CD4-positive, alpha-beta T cell treated with Interleukin-15 for 4 hours (primary cell): ENCODE measurements at places on chromosomes 11 and 22.

- DNase-seq = peak; percentile 53
Observed at GRCh38 chr11:86818462-86819192, 18.3 kb downstream of the PRSS23 start.

- peak; percentile 60 for DNase-seq
Observed at GRCh38 chr22:50481440-50482106, at the start of gene ADM2. Gene ADM2 (plus strand): TSS chr22:50481543. CDS start chr22:50481848, 305 bp downstream.

DNA sequence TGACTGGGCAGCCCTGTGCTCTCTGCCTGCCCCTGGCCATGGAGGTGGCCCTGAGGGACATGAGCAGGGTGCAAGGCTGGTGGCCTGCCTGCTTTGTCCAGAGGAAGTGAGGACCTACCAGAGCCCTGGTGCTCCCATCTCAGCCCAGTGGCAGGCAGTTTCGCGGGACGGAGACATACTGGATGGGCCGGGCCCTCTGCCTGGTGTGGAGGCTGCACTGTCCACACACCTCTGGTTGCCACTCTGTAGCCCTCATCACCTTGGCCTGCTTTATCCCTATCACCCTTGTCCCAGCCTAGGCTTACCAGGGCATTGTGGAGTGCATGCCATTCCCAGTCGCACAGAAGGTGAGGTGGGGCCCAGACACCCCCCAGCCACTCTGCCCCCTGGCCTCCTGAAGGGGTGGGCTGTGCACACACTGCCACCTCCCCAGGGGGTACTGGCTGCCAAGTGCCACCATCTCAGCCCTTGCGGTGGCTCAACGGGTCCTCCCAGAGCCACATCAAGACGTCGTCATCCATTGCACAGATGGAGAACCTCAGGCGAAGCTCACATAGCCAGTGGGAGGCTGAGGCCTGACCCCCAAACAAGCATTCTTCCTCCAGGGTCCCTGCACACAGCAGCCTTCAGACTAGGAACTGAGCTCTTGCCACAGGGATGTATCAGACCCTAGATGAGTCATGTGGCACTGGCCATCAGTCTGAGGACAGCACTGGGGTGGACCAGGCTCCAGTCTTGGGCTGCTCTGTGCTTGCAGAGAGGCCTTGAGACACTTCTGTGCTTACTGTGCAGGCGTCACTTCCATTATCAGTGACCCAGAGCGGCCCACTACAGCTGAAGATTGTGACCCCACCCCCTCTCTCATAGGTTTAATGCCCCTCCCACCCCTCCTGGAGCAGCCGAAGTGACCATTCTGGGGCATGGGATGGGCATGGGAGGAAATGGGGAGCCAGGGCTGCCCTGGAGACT, 176.1 kb downstream of the IGLL1 start:
- DNase-seq = no peak

- no peak for DNase-seq
Observed at GRCh38 chr11:61588728-61589191, 7.9 kb upstream of the SYT7 start.

GRCh38 chr11:45538939-45539338, 126.5 kb downstream of the CHST1 start:
- DNase-seq = no peak

- no peak for DNase-seq
Observed at GRCh38 chr11:17169876-17170275, 37.9 kb downstream of the PIK3C2A start.

- no peak for DNase-seq
Observed at GRCh38 chr22:50059881-50060262, 1.8 kb upstream of the TTLL8 start.

DNA sequence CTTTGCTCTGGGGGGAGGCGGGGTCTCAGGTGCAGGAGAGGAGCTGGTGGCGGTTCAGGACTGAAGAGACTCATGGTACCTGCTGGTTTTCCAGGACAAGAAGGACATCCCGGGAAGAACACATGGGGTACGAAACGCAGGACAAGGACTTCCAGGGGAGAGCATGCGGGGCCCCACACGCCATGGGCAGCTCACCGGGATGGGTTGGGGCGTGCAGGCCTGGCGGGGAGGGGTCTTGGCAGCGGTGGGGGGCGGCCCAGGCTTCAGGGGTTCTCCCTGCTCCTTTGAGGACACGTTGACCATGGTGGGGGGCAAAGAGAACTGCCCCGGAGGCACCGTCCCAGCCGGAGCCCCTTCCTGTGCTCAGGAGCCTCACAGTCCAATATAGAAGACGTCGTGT, 673.2 kb downstream of the BRD1 start:
- no peak for DNase-seq

GRCh38 chr22:48154169-48154942, 1391.9 kb downstream of the TBC1D22A start:
- no peak for DNase-seq

DNA sequence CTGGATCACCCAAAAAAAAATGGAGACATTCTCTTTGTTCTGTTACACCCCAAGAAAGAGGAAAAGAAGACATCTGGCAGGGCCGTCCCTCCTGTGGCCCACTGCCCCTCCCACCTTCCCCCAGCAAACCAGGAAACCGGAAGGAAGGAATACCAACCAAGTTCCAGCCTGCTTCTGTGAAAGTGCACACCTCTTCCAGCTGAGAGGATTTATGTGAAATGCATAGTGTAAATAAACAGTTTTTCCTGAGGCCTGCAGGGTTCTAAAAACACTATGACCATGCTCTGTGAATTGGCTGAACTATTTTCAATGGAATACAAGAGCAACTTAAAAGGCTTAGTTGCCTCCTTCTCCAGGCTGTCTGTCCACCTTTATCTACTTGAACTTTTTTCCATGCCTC, 50.0 kb upstream of the CHST1 start:
- DNase-seq = no peak

DNA sequence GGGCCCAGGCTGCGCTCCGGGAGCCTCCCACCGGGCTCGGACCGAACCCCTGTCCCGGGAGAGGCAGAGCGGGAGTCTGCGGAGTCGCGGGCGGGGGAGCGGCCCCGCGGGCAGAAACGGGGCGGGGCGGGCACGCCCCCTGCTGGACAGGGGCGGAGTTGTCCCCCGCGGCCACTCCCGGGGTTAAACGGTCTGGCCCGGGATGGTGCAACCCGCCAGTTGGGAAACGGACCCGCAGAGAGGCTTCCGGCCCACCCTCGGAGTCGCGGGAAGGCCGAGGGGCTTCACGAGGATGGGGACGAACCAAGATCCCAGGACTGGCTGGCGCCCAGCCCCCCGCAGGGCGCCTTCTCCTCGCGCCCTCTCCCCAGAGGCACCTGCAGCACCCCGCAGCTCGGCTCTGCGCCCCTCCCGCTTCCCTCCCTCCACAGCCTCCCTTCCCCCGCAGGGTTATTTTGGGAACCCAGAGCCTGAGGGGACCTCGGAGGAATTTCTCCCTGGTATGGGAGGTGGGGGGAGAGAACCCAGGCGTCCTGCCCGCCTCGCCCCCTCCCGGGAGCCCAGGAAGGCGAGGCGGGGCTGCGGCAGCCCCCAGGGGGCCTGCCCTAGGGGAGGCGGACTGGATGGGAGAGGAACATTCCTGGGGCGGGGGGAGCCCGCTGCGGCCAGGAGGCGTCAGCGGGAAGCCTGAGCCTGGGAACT, 902 bp downstream of the RASGRP2 start:
- DNase-seq = peak; percentile 76

DNA sequence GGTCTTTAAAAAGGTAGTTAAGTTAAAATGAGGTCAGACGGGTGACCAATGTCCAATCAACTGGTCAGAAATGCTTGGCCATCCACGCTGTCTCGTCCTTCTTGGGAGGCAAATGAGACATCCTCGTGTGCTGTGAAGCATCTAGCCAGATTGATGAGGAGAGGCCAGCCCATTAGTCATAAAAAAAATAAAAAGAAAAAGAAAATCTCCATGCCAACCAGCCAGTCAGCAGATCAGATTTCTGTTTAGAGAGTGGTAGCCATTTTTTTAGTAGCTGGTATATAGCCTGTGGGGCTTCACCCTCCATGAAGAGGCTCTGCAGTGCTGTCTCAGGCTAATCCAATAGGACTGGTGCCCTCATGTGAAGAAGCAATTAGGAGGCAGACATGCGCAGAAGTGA, 343.1 kb upstream of the SYN3 start:
- no peak for DNase-seq

- DNase-seq = no peak
Observed at GRCh38 chr11:60838132-60838531, 3.8 kb upstream of the CCDC86 start.

- no peak for DNase-seq
Observed at GRCh38 chr11:102139081-102139498, 28.8 kb downstream of the YAP1 start.

DNA sequence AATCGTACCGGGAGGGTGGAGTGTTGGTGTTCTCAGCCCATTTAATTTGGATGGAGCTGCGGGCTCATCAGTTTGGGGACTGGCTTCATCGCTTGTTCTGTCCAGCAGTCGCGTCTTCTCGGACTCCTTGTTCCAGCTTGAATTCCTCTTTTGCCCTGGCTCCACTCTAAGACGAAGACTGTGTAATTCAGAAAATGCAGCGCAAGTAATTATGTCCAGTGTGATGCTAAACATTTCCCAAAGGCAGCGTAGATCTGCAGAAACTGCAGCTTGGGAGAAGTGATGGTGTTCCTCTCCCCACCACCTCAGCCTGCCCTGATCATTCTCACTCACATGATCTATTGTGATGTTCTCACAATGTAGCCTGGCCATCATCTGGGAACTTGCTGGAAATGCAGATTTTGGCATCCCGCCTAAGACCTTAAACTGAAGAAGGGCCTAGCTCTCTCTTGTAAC, 666 bp downstream of the SLC25A18 start:
- no peak for DNase-seq

GRCh38 chr11:119356349-119357031, 10.0 kb upstream of the MFRP start:
- peak; percentile 68 for DNase-seq

DNA sequence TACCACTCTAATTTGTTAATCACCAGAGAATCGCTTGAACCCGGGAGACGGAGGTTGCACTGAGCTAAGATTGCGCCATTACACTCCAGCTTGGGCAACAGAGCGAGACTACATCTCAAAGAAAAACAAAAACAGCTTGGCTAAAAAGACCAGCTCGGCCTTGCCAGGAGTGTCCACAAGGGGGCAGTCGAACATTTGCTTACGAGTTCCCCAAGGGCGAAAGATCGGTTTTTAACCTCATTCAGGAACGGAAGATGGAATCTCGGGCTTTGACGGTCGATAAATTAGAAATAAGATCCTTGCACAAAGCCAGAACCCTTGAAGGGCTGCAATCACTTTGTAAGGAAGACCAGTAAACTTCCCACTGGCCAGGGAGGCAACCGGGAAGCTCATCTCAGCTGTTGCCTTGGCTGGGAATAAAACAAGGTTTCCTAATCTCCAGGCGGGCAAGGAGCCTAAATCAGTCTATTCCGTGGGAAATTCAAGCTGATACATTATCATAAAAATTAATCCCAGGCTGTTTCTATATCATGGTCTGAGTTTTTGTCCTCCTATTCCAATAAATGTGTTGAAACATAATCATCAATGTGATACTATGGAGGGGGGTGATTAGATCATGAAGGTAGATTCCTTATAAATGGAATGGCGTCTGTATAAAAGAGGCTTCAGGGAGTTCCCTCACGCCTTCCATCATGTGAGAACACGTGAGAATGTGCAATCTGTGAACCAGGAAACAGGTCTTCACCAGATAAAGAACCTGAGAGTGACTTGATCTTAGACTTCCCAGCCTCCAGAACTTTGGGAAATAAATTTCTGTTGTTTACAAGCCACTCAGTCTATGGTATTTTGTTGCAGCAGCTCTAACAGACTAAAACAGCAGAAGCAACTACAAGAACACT, 14.9 kb upstream of the SLC29A2 start:
- peak; percentile 83 for DNase-seq

GRCh38 chr11:134958336-134958640, 546.2 kb upstream of the B3GAT1 start:
- no peak for DNase-seq

GRCh38 chr11:102225689-102226568, 91.4 kb upstream of the BIRC3 start:
- DNase-seq = no peak

DNA sequence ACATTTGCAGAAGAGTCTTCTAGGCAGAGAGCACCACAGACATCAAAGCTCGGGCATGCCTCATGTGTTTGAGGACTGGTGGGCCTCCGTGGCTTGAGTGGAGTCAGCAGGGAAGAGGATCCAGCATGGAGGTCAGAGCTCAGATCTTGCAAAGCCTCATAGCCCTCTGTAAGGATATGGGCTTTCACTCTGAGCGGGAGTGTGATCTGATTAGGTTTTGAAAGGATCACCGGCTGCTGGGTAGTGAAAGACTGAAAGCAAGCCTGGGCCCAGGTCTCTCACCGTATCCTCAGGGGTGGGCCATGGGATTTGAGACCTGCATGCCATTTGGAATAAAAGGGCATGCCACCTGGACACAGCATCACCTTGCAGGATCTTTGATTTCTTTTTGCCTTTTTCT, 112.7 kb downstream of the TEAD1 start:
- no peak for DNase-seq
